CD4-positive, alpha-beta T cell treated with Interleukin-21 for 1 hour (primary cell): ENCODE measurements at places on chromosomes 11 and 22.
A peak's percentile ranks its signal among the peaks of the same experiment; 100 is the strongest.

DNA sequence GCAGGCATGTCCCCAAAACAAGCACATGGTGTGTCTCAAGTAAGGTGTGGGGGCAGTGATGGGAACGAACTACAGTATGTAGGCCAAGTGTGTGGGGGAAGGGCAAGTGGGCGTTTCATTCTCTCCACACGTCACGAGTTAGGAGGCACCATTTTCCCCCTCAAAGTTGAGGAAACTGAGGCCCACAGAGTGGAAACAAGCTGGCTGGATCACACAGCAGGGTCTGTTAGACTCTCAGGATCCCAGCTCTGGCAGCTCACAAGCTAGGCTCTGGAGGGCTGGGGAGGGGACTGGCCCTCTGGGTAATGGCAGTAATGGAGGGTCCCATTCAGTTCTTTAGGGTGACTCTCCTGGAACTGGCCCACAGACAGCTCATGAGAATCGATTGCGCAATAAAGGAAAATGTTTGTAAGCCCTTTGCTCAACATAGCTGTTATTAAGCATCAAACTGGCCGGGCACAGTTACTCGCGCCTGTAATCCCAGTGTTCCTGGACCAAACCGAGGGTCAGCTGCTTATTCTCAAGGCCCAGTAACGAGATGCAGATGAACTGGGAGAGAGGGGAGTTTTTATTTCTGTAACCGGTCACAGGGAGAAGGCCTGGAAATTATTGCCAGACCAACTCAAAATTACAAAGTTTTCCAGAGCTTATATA lies 24.1 kb upstream of the TUB start:
- DNase-seq, result no peak

- peak; percentile 15 for DNase-seq
These were observed 580 bp downstream of the DTX4 start for GRCh38 chr11:59172345-59173079.

GRCh38 chr11:84795698-84796097 lies 831.4 kb downstream of the DLG2 start:
- DNase-seq, result no peak

GRCh38 chr11:33086017-33086416 lies 46.6 kb downstream of the TCP11L1 start:
- no peak for DNase-seq

- no peak for DNase-seq
These were observed 192.3 kb downstream of the CADM1 start for GRCh38 chr11:115311949-115312348.

DNA sequence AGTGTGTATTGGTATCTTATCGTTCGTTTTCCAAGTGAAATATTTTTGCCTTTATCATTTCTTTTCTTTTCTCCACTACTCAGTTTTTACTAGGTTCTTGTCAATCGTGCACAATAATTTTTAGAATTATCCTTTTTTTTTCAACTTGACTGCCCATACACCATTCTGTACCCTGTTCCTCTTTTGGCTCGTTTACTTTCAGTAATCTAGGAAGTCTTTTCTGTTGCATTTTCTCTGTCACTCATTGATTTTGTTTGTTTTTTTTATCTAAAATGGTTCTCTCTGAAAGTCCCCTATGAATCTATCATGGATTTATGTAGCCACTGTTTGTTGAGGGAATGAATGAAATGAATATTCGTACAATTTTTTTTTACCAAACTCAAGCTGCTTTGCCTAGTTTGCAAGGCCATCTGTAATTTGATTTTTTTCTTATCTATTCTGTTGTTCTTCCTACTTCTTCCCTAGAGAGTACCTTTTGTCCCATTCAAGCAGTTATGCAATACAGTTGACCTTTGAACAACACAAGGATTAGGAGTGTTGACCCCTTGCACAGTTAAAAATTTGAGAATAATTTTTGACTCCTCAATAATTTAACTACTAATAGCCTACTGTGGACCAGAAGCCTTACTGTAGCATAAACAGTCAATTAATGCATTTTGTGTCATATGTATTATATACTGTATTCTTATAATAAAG lies 166.3 kb downstream of the TMEM135 start:
- DNase-seq, result no peak

DNA sequence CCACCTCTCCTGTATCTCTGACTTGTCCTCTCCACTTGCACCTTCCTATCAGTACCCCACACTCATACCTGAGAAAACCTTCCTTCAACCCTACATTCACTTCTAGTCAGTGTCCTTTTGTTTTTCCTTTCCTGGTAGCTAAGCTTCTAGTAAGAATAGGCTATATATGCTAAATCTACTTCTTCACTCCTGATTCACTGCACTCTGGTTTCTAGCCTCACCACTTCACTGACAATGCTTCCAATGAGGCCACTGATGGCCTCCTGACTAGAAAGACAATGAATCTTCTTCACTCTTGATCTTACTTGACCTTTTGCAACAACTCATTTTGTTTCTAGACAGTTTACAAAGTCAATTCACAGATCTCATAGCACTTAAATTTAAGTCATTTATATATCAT lies 52.0 kb downstream of the RELT start:
- DNase-seq, result no peak

DNA sequence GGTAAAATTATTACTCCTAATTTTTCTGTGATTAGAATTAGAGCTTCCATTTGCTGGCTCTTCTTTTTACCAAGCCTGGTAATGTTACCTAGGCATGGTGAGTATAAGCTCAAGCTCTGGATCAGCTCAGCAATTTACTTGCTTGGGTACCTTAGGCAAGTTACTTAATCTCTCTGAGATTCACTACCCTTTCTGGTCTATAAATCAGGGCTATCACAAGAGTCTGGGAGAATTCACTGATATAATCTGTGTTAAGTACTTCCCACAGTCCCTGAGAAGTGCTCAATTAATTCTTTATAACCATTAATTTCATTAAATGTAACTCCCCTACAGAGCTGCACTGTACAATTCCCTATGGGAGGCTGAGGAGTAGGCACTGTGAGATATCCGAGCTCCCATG lies 44.2 kb downstream of the TMEM123 start:
- no peak for DNase-seq
